ENCODE measurements at places on chromosomes 16 and 17.

GRCh38 chr17:73105431-73105830 lies 12.9 kb upstream of the SLC39A11 start:
- no peak for DNase-seq

GRCh38 chr17:395179-395578 lies 42.6 kb upstream of the RPH3AL start:
- no peak for DNase-seq

GRCh38 chr17:17740615-17741348 lies 59.5 kb downstream of the RAI1 start:
- DNase-seq = peak; percentile 24

DNA sequence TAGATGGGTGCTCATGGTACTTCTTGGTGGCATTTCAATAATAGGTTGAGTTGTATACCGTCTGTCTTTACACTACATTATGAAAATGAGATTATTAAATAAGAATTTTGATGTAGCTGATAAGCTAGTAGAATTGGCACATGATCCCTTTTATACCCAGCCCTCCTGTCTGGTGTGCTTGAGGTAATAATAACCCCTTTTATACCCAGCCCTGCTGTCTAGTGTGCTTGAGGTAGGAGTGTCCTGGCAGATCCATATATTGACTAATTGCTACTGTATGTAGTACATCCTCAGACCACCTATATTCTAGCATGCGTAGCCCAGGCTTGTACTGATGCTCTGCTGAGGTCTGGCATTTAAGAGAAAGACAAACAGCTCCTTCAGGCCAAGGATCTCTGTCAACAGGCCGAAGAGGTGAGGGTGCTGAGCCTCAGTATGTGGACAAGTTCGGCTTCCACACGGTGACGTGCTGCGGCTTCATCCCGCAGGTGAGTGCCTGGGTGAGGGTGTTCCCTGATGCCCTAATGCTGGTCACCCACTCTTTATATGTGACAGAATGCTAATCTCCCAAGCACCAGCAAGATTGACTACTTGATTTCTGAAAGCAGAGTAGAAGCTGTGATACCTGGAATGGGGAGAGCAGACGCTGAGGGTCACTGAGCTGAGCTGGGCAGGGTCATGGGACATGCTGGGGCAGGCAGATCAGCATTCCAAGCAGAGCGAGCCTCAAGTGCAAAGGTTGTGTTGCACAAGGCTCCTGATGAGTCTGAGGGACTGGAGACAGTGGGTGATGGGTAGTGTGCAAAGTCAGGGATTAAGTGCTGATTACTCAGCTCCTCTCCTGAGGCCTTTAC lies 5.7 kb downstream of the FN3K start:
- DNase-seq = no peak

- no peak for DNase-seq
Observed at GRCh38 chr16:75053791-75054555, 55.1 kb downstream of the ZNRF1 start.
